ENCODE measurements at places on chromosomes 6 and 20. TPM values are rescaled to one million over a fixed set of nuclear protein-coding genes. Genes with fewer than 3 reads are reported as not detected.

DNA sequence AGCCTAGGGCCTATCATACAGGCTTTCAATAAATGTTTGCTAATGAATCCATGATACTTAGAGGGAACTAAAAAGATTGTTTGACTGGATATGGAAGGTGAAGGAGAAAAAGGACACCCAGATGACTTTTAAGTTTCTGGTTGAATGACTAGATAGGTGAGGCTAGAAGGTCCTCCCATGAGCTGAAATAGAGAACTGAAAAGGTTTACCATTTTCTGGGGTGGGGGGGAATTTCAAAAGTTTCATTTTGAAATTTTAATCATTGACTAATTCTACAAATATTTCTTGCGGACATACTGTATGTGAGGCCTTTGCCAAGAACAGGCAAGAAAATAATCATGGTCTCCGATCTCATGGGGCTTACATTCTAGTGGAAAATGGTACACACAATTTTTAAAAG is 17.9 kb upstream of the ZBTB2 start:
- DNase-seq, result no peak
- peaks cover 51% of the 10 kb centered on the region for H3K36me3 ChIP-seq
- no peaks in the 10 kb centered on the region for H3K27me3 ChIP-seq
- H3K27ac ChIP-seq, result no peak overlapping the region
- peaks cover 10% of the 10 kb centered on the region for H3K4me1 ChIP-seq

GRCh38 chr6:146862508-146862919 is 263.7 kb downstream of the ADGB start:
- H3K27me3 ChIP-seq, result no peaks in the 10 kb centered on the region
- H3K36me3 ChIP-seq, result no peaks in the 10 kb centered on the region
- no peak overlapping the region for H3K4me3 ChIP-seq
- no peaks in the 10 kb centered on the region for H3K4me1 ChIP-seq
- no peak overlapping the region for H3K27ac ChIP-seq

GRCh38 chr20:17835934-17836300 is 132.7 kb downstream of the SNX5 start:
- no peak overlapping the region for H3K4me3 ChIP-seq
- H3K4me1 ChIP-seq, result peaks cover 24% of the 10 kb centered on the region
- no peak for DNase-seq

DNA sequence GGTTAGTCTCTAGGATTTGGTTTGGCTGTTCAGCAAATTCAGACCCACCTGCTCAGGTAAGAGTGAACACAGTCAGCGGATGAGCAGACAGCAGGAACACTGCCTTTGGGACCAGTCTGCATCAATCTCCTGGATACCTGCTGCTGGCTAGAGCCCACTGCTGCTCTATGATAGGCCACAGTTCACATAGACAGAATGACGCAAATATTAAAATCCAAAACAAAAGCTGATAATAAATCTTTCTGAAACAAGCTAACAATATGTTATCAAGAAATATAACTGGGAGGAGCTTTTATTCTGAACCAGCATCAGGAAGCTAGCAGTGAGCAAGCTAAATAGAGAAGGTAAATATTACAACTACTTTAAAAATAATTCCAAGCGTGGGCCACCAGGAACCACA is at the start of gene TAAR1:
TAAR1 (minus strand) TSS at position 101 of the 400 bp plus-strand sequence. CDS start 13,179 bp downstream, outside the sequence.
- no peaks in the 10 kb centered on the region for H3K36me3 ChIP-seq
- no peak for DNase-seq
- no peaks in the 10 kb centered on the region for H3K4me1 ChIP-seq
- no peak within 1 kb of the TSS for H3K4me3 ChIP-seq

GRCh38 chr6:81093051-81093450 is 659.4 kb downstream of the TENT5A start:
- no peak overlapping the region for H3K4me3 ChIP-seq
- H3K27me3 ChIP-seq, result no peaks in the 10 kb centered on the region
- H3K4me1 ChIP-seq, result no peaks in the 10 kb centered on the region
- no peaks in the 10 kb centered on the region for H3K36me3 ChIP-seq

Gene HLA-DOB
- total RNA-seq, result 0.60 TPM

Gene BMP7
- 12.3 TPM for total RNA-seq
